ENCODE measurements at places on chromosomes 3 and 15.

DNA sequence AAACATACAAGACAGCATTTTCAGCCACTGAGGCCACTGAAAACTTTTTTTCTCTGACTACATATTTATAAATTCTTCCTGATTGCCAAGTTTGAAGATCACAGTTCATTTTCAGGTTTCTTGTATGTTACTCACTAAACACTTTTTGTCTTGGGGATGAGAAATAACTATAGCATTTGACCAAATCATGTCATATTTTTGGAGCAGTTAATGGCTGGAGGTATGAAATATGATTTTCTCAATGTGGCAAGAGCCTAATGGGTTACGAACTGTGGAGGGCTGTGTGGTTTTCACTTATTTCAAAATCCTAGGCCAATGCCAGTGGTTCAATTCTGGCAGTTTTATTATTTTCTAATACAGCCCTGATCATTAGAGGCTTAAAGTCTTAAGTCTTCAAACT, 64.4 kb downstream of the USP13 start:
- no peak for DNase-seq

DNA sequence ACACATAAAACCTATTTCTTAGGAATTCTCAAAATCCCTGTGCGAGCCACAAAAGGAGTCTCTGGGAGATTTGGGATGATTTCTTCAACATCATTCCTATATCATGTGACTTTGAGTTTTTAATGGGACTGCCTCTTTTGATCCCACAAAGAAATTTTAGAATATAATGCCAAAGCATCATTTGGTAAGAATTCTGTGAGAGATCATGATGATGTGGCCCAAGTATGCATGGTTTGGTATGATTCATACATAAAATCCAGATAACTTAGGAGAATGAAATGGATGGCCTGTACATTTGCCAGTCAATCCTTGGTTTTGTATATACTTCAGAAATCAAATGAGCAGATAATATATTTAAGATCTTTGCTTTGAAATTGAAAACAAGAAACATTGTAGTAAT, 61.3 kb downstream of the UBE2E2 start:
- no peak for DNase-seq

GRCh38 chr3:128287216-128287615, 133.9 kb downstream of the EEFSEC start:
- no peak for DNase-seq

DNA sequence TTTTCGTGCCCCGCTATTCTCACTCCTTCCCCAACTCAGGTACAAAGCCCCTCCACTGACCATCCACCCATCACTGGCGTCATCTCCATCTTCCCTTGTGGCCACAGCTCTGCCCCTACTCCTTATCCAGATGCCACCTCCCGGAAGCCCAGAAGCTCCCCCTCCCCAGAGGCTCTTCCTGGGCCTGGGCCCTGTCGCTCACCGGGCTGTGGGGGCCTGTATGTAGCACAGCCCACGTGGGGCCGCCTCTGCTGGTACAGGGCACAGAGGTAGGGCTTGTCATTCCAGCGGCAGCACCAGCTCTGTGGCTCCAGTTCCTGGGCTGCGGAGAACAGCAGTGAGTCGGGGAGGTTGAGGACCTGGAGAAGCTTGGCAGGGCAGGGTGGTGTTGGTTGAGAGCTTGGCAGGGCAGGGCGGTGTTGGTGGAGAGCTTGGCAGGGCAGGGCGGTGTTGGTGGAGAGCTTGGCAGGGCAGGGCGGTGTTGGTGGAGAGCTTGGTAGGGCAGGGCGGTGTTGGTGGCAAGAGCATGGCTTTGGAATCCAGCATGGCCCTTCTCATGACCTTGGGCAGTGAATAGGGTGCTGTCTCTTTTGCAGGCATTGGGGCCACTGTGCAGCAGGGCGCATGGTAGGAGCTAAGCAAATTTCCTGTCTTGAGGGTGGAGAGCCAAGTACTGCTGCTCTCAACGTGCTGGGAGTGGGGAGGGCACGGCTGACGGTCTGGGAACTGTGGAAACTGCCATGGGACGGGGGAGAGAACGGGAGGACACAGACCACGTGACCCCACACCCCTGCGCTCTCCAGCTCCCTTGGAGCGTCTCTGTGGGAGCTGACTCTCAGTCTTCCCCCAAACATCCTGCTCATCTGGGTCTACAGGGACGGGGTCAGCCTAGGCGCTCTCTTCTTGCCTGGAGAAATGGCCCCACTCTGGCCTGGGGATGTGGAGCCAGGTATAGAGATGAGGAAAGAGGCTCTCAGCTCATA, 43.4 kb downstream of the MUC20 start:
- DNase-seq = no peak

GRCh38 chr3:30189900-30190299, 416.5 kb upstream of the TGFBR2 start:
- no peak for DNase-seq

- no peak for DNase-seq
Observed at GRCh38 chr3:118501152-118501551, 533.5 kb downstream of the IGSF11 start.

GRCh38 chr15:58546635-58547627, 115.1 kb downstream of the LIPC start:
- no peak for DNase-seq

DNA sequence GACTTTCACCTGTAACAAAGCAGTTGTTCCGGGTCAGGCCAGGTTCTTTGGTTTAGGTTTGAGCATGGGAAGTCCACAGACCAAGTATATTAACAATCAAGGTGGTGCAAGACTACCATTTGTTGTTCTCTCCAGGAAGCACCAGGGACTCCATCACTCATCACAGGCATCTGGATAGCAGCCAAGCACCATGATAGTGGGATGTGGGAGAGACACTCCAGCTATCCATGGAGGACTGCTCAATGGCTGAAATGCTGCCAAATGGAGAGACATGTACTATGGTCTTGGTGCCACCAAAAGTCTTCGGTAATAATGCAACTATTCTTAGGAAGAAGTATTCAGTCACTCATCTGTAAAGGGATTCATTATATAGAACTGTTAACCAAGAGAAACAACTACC, 143.0 kb downstream of the TNIK start:
- DNase-seq = no peak

DNA sequence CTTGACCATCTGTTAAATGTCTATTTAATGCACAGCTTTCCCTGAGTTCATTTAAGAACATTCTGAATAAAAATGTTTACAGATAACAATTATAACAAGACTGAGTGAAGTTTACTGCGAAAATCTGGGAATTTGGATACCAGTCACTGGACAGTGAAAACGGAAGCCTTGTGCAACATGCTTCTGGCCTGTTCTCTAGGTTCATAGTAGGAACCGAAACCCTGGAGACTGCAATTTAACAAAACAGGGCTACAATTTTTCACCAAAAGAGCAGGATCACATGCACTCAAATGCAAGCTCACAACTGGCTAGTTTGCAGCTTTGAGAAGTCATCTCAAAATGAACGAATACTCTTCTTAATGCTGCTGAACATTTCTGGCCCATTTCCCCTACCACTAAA, 435.9 kb downstream of the NR2F2 start:
- no peak for DNase-seq

GRCh38 chr15:50146632-50147031, 27.6 kb upstream of the ATP8B4 start:
- DNase-seq = no peak

DNA sequence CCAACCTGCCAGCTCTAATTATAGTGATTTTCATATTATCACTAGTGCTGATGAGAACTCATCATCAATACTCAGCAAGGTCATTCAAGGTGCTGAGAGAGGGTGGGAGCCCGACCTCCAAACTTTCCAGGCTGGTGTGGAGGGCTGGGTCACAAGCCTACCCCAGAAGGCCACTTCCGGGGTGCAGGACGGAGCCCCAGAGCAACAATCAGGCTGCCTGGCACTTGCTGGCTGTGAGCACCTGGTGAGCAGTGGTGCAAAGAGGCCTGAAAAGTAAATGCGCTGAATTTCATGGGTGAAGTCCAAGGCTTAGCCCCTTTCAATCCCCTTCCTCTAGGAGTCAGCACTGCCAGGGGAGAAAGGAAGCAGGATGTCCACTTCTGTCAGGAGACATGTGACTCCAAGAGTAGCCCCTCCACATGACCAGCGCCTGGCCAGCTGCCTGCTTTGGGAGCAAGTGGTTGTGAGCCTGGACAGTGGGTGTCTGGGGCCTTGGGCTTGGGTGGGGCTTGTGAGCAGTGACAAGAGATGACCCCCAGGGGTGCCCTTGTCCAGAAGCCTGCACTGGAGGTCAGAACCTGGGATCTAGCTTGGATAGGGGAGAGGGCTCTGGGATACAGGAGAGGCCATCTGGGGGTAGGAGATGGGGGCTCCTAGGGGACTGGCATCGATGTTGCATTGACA, 165.0 kb upstream of the TLE3 start:
- DNase-seq = no peak

DNA sequence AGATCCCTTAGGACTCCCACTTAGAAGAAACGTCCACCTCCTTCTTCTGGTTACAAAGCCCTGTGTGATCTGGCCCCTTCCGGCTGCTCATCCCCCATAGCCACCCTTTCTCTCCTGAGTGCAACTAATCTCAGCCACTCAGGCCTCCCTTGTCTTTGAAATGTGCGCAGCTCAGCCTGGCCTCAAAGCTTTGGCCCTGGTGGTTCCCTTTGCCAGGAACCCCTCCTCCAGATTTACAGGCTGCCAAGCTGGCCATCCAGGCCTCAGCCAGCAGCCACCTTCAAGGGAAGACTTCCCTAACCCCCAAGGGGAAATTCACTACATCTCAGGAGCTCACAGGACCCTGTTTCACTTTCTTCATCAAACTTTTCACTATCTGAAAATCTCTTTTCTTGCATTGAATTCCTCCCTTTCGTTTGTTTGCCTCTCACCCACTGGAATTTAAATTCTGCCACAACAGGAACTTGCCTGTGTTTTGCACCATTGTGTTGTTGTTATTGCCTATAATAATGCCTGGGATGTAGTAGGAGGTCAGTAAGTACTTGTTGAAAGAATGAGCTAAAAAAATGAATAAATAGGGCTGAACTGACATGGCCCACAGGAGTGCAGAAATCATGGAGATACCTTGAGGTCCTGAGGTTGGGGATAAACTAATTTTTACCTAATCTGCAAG, 109.5 kb upstream of the PFN2 start:
- no peak for DNase-seq

DNA sequence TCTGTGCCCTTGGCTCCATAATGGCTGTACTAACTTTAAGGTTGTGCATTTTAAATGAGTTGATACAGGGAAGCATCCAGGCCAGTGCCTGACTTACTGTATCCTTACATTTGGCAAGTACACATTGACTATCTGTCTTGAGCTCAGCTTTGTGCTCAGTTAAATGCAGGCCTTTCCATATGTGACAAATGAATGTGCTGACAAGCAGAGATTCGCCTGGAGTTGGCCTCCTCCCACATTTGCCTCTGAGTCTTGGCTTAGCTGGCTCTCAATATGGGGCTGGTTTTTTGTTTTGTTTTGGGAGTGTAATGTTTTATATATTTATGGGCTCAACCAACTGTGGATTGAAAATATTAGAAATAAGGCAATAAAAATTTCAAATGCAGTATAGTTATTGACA, 29.7 kb downstream of the TRIM71 start:
- no peak for DNase-seq

DNA sequence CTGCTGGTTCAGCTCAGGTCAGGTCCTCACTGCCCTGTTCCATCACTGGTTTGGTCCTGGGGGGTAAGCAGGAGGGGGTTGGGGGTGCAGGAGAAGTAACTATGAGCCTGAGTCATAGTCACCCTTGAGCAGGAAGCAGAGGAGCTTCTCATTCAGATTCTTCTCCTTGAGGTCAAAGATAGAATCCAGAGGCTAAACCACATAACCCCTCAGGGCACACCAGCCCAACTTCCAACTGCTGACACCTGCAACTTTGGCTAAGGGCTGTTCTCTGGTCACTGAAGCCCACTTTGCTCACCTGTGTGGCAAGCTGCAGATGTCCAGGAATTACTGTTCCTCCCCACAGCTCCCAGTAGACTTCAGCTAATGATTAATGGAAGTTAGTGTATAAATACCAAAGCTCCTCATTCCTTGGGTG, 48.8 kb upstream of the LRRFIP2 start:
- no peak for DNase-seq

DNA sequence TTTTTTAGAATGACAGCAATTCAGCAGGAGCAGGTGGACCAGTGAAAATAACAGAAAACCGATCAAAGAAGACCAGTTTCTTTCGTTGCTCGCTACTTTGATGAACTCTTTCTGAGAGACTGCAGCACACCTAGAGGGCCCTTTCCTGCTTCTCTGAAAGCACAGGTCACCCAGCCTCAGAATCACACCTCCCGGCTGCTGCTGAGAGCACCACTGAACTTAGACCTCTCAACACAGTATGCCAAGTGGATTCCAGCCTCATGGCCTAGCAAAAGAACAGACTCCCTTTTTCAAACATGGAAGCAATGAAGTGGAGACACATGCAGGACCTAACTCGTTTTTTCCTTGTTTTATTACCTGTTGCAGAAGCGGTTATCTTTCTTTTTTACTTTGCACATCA, 13.9 kb upstream of the APH1B start:
- DNase-seq = no peak

DNA sequence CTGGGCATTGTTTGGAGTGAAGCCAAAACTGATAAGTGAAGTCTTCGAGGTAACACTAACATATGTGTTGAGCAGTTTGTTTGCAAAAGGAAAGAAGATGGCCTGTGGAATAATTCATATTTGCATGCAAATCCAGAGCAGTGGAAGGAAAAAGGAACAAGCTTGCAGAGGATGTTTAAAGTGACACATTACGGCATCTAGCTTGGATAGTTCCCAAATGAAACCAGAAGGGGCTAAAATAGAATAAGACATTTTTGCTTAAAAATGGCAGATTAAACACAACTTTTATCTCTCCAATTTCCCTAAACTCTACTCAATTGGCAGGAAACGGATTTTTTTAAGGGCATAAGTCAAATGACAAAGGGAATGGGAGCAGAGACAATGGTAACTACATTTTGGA, 25.4 kb upstream of the RYK start:
- no peak for DNase-seq

DNA sequence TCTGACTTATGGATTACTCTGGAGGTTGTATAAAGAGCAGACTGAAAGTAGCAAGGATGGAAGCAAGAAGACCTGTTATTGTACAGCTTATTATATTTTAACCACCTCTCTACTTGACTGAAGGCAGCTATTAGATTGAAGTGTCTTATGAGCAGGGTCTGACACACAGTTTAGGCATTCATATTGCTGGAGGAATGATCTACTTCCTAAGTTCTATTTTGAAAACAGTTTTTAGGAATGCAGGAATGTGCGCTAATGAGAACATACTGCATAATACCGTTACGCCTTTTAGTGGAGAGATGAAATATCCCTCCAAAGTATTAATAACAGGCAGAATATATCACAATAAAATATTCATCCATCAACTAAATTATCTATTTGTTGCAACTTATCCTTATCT, 193.3 kb downstream of the ISL2 start:
- no peak for DNase-seq

GRCh38 chr15:45129651-45130129, at the start of the genes DUOX1 and DUOXA1:
DUOX1 (plus strand) TSS chr15:45129994; CDS start chr15:45131967, 1,973 bp downstream.
DUOXA1 (minus strand) TSS chr15:45129879; CDS start chr15:45123014, 6,865 bp downstream.
- DNase-seq = no peak
